ENCODE measurements at places on chromosomes 4 and X.
A peak's percentile ranks its signal among the peaks of the same experiment; 100 is the strongest.

GRCh38 chrX:47877327-47877726 lies 40.6 kb downstream of the ZNF81 start:
- no peak for DNase-seq

DNA sequence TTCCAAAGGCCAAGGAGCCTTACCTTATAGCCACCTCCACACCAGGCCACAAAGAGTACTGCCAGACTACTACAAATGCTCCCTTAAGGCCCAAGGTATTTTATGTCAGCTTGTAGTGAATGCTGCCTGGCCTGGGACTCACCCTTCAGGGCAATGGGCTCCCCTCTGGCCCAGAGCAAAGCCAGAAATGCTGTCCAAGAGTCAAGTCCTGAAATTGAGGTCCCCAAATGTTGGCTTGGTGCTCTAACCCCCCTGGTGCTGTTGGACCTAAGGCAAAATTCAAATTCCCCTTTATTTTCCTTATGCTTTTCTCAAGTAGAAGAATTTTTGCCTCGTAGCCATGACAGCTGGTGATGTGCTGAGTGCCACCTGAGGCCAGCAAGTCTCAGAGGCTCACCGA lies 1354.3 kb upstream of the DIAPH2 start:
- DNase-seq = no peak

- peak; percentile 41 for DNase-seq
These were observed 19.7 kb upstream of the EDNRA start for GRCh38 chr4:147461161-147461560.

- peak; percentile 43 for DNase-seq
These were observed 254.2 kb downstream of the DHX15 start for GRCh38 chr4:24330172-24330571.

DNA sequence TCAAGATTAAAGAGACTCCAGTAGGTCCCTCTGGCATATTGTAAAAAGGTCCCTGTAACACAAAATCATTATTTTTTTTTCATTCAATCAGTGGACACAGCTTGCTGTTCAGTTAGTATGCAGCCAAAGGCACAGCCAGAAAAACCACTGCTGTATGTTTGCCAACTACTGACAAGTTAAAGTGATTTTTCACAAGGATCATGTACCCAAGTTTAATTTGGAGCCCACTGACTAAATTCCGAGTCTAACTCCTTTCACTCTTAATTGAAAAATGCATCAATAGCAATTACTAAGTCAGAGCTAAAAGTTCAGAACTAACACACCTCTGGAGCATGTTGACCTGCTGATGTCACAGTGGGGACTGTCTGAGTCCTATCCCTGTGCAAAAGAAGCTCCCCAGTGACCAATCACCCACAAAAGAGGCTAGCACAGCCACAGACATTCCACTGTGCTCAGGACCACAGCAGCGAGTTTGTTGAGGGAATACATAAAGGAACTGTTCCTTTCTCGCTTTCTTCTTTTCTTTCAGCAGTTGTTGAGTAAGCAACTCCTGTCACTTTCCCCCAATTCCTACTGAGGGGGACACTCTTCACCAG lies 60.4 kb downstream of the STX18 start:
- DNase-seq = peak; percentile 26

DNA sequence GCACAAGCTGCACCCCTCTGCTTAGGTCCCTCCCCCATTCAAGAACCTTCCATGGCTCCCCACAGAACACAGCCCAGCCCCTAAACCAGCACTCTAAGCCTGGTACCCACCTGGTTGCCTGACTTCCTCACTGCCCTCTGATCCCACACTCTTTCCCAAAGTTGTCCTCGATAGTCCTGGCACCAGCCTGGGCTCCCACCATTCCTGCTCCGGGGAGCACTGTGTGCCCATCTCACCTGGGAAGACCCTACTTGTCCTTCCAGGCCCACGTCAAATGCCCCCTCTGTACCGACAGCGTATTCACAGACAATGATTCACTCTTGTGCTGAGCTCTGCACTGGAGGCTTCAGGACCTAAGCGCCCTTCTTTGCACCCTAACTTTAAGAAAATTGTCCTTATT lies 40.1 kb downstream of the ABLIM2 start:
- no peak for DNase-seq

DNA sequence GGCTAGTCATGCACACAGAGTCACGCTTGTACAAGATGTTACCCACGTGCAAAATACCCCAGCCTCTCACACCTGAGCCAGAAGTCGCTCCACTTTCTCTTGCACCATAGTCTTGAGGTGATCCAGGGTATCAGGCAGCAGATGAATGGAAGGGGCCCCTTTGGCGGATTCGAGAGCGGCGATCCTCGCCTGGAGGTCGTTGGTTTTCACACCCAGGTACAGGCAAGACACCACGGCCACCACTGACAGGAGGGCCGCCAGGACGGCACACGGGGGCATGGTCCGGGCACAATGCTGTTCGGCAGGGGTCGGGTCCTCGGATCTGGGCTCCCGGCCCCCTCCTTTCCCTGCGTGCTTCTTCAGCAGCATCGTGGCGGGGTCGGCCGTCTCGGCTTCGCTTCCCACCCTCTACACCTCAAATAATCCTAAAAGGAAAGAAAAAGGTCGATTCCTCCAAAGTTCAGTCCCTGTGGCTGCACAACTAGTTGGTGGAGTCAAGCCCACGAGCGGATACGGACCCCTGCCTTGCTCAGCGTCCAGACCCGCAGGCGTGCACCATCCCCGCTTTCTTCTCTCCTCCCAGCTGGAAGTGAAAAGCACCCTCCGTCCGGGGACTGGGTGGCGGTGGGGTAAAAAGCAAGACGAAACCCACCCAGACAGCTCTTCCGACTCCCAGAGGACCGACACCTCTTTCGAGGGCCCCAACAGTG lies 652 bp downstream of the COL25A1 start:
- DNase-seq = no peak

GRCh38 chr4:42452823-42453222 lies 55.5 kb downstream of the SHISA3 start:
- DNase-seq = no peak
